ENCODE measurements at places on chromosomes 3 and 15. TPM values are rescaled to one million over a fixed set of nuclear protein-coding genes. Genes with fewer than 3 reads are reported as not detected.

DCBLD2 gene
- 40.0 TPM for total RNA-seq

IL20RB gene
- total RNA-seq, result 0.25 TPM

ACAN gene
- 0.41 TPM for total RNA-seq

ROPN1 gene
- not detected for total RNA-seq

GABRR3 gene
- not detected for total RNA-seq

SUCNR1 gene
- 3.4 TPM for total RNA-seq

TMEM158 gene
- total RNA-seq, result 27.0 TPM

DNA sequence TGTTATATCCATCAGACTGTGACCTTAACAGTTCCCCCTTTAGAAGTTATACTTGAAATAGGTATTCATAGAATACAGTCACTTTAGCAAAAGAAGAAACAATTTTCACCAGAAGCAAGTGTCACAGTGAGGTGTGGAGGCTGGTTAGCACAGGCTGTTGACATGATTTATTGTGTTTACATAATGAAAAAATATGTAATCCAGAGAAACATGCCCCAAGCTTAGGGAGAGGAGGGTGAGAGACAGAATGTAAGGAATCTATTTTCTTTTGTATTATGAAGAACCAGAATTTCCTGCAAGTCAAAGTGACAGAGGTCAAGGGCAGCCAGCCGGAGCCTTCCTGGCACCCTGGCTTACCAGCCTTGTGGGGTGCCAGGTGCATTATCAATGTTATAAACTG is 4.0 kb downstream of the IL12A start:
- no peak for DNase-seq

DNA sequence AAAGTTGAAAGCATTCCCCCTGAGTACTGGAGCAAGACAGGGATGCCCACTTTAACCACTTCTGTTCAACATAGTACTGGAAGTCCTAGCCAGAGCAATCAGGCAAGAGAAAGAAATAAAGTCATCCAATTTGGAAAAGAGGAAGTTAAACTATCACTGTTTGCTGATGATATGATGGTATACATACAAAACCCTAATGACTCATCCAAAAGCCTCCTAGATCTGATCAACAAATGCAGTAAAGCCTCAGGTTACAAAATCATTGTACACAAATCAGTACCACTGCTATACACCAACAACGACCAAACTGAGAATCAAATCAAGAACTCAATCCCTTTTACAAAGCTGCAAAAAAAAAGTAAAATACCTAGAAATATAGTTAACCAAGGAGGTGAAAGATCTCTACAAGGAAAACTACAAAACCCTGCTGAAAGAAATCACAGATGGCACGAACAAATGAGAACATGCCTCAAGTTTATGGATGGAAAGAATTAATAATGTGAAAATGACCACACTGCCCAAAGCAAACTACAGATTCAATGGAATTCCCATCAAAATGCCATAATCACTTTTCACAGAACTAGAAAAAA is 40.3 kb downstream of the RPL39L start:
- no peak for DNase-seq

GRCh38 chr3:117346901-117347300 is 637.3 kb downstream of the TUSC7 start:
- DNase-seq, result no peak

DNA sequence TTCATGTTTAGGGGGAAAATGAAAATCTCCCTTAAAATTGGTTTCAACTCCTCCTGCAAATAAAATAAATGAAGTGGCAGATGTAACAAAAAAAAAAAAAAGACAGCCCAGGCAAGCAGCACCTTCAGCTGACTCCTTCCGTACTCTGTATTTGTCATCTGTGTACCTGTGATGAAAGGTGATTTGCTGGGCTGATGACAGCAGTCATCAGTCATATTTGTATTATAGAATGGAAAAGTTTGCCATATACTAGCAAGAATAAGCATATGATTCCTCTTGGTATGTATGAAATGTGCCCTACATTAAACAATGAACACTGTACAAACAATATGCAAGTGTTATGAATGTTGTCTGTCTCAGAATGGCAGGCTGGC is 44.1 kb upstream of the WWTR1 start:
- no peak for DNase-seq

GRCh38 chr3:150439657-150440056 is 31.6 kb downstream of the TSC22D2 start:
- no peak for DNase-seq

DNA sequence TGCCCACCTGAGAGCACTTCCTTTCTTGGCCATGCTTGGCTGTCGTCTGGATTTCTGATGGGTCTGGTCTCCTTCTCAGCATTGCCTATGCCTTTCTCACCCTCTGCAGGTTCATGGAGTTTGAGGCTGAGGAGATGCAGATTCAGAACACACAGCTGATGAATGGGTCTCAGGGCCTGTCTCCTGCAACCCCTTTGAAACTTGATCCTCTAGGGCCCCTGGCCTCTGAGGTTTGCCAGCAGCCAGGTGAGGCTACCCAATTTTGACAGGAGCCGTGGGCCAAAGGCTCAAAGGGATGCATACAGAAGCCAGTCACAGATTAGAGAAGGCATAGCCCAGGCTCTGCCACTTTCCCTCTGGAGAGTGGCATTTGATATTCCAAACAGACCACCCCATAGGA is 10.5 kb downstream of the NUTM1 start:
- no peak for DNase-seq

DNA sequence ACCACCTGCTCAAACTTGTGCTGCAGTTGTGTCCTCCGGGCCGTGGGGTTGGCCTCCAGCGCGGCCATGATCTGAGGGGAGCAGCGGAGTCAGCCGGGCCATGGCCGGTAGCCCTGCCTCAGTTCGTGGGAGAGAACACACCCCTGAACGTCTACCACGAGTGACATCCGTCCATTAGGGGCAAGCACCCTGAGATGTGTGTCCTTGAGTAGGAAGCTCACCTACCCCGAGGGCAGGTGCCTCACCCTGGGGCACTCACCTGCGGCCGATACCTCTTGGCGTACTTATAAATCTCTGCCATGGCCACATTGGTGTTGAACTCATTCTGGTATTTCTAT is 13.4 kb downstream of the H1-8 start:
- no peak for DNase-seq

DNA sequence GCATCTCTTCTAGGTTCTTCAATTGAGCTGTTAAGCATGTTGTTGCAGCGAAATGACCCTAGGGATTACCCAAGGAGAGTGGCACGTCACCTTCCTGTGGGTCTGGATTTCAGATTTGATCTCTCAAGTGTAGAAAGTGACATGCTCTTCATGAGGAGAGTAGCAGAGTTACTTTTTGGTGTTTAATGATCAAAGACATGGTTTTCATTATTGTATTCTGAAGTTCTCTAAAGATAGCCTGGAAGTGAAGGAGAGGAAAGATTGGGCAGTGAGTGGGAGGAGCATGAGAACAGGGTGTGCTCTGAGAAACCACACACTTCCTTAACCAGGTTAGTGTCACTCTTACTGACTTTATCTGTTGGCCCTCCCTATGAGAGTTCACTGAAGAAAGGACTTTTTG is 153.6 kb downstream of the AKAP13 start:
- no peak for DNase-seq

GRCh38 chr3:55292360-55292759 is 194.7 kb downstream of the WNT5A start:
- DNase-seq, result no peak

- DNase-seq, result no peak
Observed at GRCh38 chr15:52642386-52643361, 36.5 kb downstream of the ATOSA start.

GRCh38 chr3:74546426-74546825 is 68.0 kb downstream of the CNTN3 start:
- DNase-seq, result no peak

Data from adrenal gland (tissue), 19 donors.